ENCODE measurements at places on chromosomes 1 and 21. TPM values are rescaled to one million over a fixed set of nuclear protein-coding genes. Genes with fewer than 3 reads are reported as not detected.

- no peak for DNase-seq
These were observed 176.7 kb downstream of the OLFM3 start for GRCh38 chr1:101820071-101820470.

- no peak for DNase-seq
These were observed 41.8 kb downstream of the ATP2B4 start for GRCh38 chr1:203668401-203668800.

- no peak for DNase-seq
These were observed 673 bp downstream of the PRMT2 start for GRCh38 chr21:46636181-46636512.

DNA sequence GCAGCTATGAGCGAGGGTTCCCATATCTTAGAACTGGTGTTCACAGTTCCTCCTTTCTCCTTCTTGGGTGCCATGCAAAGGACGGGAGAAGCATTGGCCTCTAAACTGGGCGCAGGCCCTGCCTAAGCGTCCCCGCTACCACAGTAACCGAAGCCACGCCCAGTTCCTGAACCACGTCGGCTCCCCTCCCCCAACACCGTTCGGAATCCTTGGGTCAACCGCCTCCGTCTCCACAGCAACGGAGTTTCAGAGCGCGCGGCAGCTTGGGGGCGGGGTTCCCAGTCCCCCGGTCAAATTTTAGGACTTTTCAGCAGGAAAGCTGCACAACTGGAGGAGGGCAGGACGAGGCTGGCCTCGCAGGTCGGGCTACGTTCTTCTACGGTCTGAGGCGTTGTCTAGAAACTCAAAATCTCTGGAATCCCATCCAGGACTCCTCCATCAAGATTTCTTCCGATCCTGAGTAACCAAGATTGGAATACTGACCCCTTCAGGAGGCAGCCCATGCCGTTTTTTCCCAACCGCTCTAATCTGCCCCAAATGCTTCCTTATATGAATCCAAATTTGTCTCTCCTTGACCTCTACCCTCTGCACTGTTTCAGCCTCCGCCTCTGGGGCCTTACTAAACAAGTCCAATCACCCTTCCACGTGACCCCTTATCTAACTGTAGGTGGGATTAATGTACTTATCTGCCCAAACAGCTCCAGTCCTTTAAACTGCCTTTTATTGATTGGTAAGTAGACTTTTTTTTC lies at the start of gene SPAG17:
TSS of gene SPAG17 (minus strand) at position 145 of the 749 bp plus-strand sequence. CDS start at position 74, 71 bp downstream.
- DNase-seq, result no peak

DNA sequence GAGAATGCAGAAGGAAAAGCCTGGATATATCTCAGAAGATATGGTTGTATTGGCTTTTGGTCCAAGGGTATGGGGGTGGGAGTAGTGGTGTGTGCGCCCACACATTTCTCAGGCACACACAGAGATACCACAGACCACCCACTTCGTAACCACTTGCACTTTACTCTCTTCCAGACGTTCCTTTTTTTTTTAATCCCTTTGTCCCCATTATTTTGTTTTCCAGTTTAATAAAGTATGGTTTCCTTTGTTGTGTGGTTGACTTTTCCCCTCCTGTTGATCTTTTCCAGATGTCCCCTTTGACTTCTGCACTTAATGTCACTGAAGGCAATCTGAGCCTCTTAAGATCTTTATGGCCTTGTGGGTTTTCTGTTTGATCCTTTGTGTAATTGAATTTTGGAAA lies 10.5 kb upstream of the TARS2 start:
- DNase-seq, result no peak

NBPF26 gene
- 38.2 TPM for total RNA-seq

Data from CD8-positive, alpha-beta T cell (primary cell).